Activated T-cell treated with anti-CD3 and anti-CD28 coated beads, Interleukin-2, amount 50 U/mL, for 24 hours (primary cell): ENCODE measurements at places on chromosomes 1 and 21.

DNA sequence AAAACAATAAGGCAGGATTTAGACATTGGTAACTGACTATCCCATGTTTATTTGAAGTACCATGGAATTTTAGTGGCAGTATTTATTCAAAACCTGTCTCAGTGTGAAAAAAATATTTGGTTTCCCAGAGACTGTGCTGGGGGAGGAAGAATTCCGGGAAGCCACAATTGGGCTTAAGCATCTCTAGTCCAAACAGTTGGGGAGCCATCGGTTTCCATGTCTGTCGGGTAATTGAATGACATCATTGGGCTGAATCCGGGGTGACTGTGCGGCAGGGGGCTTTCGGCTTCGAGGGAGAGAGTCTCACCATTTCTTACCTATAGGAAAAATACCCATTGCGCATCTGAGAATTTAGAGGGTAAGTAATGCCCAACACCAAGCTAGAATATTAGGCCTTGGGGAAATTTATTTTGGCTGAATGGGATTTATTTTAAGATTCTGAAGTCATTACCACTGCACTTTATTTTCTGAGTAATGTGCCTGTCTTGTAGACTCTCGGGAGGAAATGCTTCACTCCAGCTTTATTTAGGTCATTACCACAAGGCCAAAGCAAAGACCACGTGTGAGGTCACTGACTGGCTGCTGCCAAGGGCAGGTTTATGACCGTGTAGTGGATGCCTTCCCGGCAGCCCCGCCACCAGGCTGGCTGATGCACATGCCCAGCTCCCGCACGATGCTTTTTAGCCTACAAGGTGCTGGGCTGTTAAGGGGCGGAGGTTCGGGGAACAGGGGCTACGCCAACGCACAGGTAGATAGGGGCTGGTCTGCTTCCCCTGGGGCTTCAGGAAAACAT lies 23.1 kb upstream of the UMODL1 start:
- no peak for DNase-seq

DNA sequence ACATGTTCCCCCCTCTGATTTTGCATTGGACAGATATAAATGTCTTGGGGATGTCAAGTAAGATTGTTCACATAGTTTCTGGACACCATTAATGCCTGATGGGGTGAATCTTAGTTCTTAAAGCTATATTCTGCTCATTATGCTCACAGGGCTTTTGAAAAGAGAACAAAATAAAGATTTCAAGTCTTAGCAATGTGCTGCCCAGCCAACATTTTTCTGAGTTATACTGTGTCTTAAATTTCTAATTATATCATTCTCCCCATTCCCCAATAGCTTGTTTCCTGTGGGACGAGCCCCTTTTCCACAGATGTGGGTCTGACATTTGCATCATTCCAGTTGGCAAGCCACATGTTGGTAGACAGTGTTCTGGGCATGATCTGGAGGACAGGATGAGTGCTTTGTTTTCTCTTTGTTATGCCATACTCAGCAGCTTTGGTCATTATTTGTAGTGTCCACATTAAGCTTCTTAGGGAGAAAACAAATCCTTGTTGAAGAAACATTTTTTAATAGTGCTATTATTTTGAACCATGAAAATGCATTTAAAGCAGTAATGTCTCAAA lies 32.8 kb downstream of the MTARC1 start:
- DNase-seq = no peak

- no peak for DNase-seq
Observed at GRCh38 chr1:39469150-39469549, 22.3 kb upstream of the BMP8A start.

- DNase-seq = no peak
Observed at GRCh38 chr1:58986996-58987767, 203.3 kb upstream of the JUN start.

- DNase-seq = no peak
Observed at GRCh38 chr1:74690909-74691308, 17.3 kb upstream of the ERICH3 start.
